Activated naive CD8-positive, alpha-beta T cell treated with anti-CD3 and anti-CD28 coated beads for 36 hours (primary cell): ENCODE measurements at places on chromosomes 13 and 19.

DNA sequence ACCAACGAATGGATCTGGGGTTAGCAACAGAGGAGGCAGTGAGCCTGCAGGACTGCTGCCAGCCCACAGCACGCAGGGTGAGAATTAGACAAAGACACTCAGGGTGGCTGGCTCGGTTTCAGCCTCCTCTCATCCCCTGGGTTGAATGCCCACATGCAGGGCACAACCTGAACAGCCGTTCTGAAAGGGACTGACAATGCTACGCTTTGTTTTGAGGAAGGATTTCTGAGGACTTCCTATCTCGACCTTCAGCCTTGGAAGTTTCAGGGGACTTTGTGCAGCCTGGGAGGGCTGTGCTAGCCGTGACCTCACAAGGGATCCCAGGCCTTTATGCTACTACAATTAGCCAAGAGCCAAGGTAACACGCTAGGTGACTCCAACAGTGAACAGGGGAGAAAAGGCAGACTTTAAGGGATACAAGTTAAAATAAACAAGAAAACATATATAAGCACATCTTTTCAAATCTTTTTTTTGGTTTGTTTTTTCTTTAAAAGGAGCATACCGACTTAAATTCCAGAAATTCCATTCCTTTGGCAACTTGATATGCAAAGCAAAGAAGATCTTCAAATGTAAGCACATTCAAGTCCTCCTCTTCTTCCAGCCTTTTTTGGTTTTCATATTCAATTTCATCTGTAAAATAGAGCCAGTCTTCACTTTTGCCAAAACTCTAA lies 34.5 kb upstream of the URAD start:
- no peak for DNase-seq

- DNase-seq, result no peak
These were observed 1.7 kb downstream of the KLF5 start for GRCh38 chr13:73060251-73061160.

DNA sequence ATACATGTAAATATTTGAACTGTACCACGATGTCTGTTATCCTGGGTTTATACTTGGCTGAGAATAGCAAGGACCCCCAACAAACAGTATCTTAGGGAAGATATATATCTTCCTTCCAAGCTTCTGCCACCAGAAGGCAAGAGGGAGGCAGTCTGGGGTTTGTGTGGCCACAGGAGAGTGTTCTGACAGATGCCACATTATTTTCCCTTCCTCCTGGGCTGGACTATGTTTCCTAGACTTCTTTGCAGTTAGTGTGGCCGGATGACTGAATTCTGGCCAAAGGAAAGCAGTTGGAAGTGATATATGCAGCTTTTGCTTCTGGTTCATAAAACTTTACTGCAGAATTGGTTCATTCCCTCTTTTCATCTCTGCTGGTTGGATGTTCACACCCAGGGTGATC lies 39.9 kb upstream of the TMTC4 start:
- DNase-seq, result no peak

- no peak for DNase-seq
These were observed 71.9 kb upstream of the IRS2 start for GRCh38 chr13:109858319-109858718.

DNA sequence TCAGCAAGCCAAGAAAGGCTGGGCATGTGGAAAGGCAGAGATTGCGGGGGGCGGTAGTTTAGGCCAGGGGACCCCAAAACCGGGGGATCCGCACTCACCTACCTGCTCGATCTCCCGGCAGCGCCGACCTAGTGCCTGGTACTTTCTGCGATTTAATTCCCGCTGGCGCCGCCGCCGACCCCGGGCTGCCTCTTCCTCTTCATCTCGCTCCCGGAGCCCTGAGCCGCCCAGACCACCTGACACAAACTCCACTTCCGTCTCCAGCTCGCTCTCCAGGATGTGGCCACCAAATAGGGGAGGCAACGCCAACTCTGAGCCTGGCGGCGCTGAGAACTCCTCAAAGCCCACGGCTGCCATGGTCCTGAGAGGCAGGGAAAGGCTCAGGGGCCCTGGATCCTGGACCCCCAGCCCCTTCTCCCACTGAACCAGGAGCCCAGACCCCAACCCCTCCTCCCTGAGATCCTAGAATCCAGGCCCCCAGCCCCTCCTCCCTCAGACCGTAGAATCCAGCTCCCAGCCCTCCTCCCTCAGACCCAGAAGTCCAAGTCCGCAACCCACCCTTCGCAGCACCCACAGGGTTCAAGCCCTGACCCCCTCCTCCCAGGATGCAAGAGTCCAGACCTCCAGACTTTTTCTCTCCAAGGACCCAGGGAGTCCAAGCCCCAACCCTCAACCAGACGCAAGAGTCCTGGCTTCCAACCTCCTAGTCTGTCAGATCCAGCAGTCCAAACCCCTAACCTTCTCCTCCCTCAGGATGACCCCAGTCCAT lies 933 bp downstream of the TFPT start:
- DNase-seq, result peak; percentile 71

DNA sequence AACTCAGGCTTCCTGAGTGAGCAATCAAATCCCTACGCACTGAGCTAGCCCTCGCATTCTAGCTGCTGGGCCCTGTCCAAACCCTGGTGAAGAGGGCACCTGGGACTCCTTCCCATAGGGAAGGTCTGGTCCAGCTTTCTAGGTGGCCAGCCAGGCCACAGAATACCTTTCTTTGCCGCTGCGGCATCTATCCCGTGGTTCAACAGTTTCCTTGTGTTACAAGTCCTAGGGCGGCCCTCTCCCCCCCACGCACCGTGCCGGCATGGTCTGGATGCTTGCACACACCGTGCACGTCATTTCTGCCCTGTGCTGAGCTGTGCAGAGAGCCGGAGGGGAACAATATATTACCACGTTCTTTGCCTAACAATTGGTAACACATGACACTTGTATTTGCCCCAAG lies 164.6 kb upstream of the TSHZ3 start:
- DNase-seq, result no peak

DNA sequence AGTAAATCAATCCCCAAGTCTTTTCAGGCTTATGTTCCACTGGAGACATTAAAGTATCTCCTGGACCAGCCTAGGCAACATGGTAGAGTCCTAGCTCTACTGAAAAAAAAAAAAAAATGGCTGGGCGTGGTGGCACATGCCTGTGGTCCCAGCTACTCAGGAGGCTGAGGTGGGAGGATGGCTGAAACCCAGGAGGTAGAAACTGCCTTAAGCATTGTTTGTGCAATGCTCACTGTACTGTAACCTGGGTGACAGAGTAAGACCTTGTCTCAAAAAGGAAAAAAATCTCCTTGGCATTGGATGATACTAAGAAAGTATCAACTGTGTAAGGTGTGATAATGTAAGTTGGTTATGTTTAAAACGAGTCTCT lies 8.8 kb downstream of the KLK8 start:
- no peak for DNase-seq

DNA sequence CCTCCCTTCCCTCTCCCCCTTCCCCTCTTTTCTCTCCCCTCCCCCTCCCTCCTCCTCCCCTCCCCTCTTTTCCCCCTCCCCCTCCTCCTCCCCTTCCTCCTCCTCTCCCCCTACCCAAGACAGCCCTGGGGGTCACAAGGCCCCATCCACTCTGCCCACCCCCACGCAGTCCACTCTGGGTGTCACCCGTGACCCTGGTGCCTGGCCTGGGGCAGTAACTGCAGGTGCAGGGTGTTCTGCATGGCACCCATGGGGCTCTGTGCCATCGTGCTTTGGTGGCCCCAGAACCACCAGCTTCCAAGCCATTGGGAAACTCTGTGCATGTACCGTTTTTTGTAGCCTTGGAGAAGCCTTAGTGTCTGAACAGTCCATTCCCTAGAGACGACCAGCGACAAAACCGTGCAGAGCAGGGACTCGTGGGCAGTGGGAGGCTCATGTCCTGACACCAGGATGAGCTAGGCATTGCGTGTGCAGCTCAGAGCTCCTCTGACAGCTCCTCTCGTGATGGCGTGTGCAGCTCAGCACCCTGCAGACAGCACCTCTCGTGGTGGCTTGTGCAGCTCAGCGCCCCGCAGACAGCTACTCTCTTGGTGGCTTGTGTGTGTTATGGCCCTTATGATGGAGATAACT lies 43.7 kb upstream of the F7 start:
- DNase-seq, result no peak

GRCh38 chr13:41005704-41006103 lies 13.4 kb downstream of the ELF1 start:
- DNase-seq, result no peak

DNA sequence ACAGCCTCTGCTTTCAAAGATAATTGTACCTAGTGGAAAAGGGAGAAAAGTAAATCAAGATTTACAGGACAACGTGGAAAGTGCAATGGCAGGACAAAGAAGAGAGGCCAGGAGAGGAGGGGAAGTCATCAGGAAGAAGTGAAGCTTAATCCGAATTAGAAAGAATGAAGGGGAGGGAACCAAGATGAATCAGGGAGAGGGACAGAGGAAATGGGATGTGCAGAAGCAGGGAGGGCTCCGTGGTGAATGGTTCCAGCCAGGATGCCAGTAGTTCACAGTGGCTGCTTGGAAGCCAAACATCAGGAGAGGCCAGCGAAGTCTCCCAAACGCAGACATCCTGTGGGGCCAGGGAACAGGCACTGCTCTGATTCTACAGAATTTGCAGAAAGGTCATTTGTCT lies 144.4 kb downstream of the LIG4 start:
- no peak for DNase-seq

DNA sequence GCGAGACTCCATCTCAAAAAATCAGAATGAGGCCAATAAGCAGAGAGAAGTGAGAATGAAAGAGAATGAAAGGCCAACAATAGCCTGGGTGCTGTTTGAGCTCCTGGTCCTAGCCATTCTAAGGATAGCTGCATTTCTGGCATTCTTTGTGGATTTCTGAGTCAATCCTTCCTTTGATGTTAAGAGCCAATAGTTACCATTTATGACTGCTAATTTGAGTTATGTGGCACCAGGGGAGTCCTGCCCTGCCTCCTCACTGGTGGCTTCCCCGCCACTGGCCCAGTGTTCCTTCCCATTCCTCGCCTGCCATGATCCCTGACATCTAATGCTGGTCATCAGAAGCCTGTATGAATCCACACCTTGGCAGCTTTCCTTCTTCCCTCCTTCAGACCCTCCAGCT lies 991.2 kb downstream of the UQCRFS1 start:
- no peak for DNase-seq

GRCh38 chr13:27921421-27921960 lies 1.7 kb downstream of the PDX1 start:
- peak; percentile 44 for DNase-seq
